ENCODE measurements at places on chromosomes 1 and 21.
A peak's percentile ranks its signal among the peaks of the same experiment; 100 is the strongest.

DNA sequence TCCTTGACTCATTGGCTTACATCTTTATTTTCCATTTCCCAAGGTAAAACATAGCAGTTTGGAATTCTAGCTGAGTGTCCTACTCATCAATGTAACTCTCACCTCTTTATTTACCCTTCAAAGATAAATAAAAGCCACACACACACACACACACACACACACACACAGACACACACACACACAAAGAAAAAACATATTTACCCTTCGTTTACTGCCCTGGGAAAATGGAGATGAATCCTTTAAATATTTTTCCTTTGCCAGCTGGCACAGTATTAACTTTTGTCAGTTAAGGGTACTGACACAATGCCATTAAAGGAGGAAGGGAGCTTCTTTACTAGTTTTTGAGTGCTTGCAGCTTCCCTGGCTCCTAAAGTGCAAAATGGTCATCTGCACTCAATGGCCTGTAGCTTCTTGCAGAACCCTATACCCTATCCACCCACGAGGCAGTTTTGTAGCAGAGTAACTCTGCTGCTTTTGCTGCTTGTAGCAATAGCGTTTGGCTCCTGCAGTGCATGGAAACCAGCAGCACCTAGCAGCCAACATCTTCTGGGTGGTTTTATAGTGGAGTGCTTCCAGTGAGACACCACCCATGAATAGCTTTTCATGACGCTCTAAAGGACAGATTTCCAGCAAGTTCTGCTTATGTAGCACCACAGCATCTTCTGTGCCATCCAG is 103.7 kb downstream of the HS2ST1 start:
- DNase-seq = no peak

DNA sequence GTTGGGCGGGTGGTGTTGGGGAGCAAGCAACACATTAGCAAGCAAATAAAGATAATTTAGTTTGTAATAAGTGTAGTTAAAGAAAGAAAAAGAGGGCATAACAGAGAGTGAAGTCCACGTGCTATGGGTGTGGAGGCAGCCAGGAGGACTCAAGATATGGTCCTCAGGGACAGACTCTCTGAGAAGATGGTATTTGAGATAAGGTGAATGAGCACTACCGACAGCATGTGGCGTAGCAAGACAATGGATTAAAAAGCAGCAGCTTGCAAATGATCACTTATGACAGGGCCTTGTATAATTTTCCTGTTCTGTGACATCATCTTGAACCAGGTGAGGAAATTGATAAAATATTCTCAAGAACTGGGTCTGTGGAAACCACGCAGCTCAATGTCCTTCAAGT is 487.8 kb downstream of the PCP4 start:
- DNase-seq = no peak

DNA sequence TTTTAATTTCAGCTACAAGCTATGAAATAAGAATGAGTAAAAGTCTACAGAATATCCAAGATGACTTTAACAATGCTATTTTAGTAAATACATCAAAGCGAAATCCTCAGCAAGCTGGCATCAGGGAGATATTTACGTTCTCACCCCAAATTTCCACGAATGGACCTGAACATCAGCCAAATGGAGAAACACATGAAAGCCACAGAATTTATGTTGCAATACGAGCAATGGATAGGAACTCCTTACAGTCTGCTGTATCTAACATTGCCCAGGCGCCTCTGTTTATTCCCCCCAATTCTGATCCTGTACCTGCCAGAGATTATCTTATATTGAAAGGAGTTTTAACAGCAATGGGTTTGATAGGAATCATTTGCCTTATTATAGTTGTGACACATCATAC is 13.7 kb upstream of the CLCA1 start:
- DNase-seq = no peak

- no peak for DNase-seq
Observed at GRCh38 chr1:72283022-72283306, 625 bp upstream of the NEGR1 start.

DNA sequence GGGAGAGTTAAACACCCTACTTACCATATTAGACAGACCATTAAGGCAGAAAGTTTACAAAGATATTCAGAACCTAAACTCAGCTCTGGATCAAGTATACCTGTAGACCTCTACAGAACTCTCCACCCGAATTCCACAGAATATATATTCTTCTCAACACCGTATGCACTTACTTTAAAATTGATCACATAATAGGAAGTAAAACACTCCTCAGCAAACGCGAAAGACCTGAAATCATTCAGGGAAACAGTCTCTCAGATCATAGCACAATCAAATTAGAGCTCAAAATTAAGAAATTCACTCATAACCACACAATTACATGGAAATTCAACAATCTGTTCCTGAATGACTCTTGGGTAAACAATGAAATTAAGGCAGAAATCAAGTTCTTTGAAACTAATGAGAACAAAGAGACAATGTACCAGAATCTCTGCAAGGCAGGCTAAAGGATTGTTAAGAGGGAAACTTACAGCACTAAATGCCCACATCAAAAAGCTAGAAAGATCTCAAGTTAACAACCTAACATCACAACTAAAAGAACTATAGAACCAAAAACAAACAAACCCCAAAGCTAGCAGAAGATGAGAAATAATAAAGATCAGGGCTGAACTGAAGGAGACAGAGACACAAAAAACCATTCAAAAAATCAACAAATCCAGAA is 19.1 kb downstream of the CD84 start:
- DNase-seq = no peak

- DNase-seq = no peak
Observed at GRCh38 chr21:45026826-45027225, 47.6 kb upstream of the ADARB1 start.

DNA sequence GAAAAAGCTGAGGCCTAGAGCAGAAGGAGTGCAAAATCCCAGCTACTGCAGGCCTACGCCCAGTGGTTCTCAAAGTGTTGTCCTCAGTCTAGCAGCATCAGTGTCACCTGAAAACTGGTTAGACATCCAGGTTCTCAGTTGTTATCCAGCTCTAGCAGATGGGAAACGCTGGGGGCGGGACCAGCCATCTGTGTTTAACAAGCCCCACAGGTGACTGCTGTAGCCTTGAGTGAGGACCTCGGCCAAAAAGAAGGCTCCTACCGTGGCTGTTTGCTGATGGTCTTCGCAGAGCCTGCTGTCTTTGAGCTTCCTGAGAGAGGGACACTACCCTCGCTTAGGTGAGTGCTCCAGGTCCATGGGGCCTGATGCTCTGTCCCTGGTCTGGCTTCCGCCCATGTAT is 69.7 kb downstream of the LRRN2 start:
- DNase-seq = peak; percentile 55

GRCh38 chr1:58324558-58324957 is 222.0 kb downstream of the OMA1 start:
- no peak for DNase-seq

DNA sequence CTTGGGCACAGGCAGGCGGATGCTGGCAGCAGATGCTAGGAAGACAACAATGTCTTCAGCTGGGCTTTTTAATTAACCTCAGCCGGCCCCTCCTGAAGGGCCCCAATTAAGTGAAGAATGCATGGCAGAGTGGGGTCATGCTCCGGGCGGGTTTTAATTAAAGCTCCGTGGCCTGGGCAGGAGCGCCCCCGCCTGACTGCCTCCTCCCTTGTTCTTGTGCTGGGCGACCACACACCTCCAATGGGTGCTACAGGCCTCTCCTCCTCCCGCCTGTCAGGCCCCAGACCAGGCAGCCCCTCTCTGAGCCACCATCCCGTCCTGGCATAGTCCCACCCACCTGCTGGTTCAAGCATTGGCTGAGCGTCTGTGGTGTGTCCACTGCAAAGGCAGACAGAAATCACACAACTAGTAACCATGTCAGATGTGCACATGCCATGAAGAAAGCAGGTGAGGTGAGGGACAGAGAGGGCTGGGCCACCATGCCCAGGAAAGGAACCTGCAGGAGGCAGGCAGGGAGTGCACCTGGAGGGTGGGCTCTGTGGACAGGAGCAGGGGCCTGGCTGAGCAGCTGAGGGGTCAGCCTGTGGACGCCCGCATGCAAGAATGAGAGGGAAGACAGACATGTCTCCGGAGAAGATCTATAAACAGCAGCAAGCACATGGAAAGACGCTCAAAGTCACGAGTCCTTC is 8.5 kb upstream of the ARF1 start:
- DNase-seq = no peak

DNA sequence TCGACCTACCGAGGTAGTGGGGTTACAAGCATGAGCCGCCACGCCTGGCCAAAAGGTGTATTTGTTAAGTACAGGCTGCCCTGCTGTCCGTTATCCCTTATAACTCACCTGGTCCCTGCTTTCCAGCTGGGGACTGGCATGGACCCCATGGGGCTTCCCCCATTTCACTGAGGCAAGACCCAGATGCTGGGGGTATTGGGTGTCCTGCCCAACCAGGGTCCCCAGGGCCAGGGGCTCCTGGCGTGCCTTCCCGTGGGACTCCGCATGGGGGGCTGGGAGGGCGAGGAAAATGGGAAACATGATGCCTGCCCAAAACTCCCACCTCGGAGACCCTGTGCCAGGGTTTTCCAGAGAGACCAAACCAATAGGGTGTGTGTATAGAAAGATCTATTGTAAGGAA is 64.4 kb downstream of the FAAP20 start:
- no peak for DNase-seq
